ENCODE measurements at places on chromosomes 11 and 22. TPM values are rescaled to one million over a fixed set of nuclear protein-coding genes. Genes with fewer than 3 reads are reported as not detected.

DNA sequence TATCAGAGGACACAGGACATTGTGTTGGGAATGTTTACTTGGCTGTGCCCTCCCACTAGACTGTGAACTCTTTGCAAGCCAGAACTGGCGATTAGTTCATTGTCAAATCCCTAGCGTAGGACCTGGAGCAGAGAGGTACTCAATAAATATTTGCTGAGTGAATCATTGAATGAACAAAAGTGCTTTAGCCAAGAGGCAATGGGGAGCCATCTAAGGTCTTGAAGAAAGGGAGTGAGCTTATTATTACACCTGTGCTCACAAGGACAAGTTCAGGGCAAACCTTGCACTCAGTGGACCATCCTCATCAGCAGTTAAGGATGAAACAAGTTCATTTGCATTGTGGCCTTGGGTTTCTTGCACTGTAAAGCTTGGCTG lies 1.1 kb upstream of the RASSF10 start:
- no peak for DNase-seq

- no peak for DNase-seq
Observed at GRCh38 chr11:128476729-128477128, 110.6 kb downstream of the ETS1 start.

GRCh38 chr22:45553351-45554039 lies 50.8 kb downstream of the FBLN1 start:
- peak; percentile 79 for DNase-seq

GRCh38 chr11:113341388-113342165 lies 27.2 kb downstream of the TTC12 start:
- DNase-seq = no peak

Gene TEX12
- not detected for total RNA-seq

GRCh38 chr11:122348659-122349409 lies 232.8 kb upstream of the BLID start:
- DNase-seq = no peak

GRCh38 chr11:84234011-84234410 lies 947.8 kb upstream of the CCDC90B start:
- DNase-seq = no peak

- DNase-seq = no peak
Observed at GRCh38 chr22:39818094-39818493, 75.5 kb downstream of the ENTHD1 start.

DNA sequence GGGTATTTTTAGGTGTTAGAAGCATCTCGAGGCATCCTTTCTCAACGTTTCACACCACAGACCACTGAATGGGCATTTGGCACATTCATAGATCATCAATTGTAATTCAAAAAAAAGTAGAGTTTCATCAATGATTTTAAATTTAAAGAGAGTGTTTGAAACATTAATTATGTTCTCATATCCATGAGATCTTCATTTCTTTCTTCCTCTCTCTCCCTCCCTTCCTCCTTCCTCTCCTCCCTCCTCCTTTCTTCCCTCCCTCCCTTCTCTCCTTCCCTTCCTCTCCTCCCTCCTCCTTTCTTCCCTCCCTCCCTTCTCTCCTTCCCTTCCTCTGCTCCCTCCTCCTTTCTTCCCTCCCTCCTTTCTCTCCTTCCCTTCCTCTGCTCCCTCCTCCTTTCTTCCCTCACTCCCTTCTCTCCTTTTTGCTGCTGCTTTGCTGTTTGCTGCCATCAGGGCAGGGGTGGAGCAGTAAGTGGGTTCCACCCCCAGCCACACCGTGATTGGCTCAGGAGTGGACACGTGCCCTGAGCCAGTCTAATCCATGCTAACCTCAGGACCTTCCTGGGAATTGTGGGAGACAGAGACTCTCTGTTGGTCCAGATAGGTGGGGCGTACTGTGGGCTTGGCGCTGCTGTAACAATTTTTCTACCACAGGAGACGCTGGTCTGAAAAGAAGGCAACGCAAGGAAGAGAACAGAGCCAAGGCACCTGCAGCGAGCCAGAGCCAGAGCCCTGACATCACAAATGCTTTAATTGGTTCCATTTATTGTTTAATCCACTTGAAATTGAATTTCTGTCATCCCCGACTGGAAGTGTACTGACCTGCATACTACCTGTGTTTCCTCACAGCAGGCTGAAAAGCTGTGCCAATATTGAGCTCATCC lies 33.7 kb upstream of the APOBEC3A start:
- peak; percentile 87 for DNase-seq

DNA sequence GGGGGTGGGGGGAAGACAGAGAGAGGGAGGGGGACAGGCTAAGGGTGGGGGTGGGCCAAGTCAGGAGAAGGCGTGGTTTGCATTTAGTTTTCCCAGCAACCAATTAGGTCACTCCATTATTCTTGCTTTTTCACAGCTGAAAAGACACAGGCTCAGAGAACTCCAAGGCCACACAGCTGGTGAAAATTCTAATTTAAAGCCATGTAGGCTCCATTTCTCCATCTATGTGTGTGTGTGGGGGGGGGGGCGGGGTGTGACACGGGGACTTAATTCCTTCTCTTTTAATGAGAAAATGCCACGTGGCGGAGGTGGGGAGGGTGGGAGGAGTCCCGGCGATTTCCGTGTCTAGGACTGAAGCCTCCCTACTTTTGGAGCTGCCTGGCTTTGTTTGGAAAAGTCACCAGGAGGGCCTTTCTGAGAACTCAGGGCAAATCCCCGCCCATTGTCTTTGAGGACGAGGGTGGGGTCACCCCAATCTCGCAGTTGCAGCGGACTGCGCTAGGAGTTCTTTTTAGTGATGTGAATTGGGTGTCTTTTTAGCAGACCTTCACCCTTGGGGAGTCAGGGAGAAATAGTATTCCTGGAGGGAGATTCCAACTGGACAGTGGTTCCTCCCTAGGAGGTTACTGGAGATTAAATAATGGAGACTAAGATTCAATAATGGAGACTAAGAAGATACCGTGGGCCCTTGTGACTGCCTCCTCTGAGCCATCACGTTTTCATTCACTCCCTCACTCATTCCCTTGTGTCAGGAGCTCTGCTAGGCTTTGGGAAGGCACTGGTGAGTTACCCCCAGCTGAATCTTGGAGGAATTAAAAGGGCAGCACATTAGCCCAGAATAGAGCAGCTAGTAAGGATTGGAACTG lies 36.4 kb upstream of the PTPRJ start:
- DNase-seq = no peak

Gene SELENOM
- total RNA-seq = 167 TPM

DNA sequence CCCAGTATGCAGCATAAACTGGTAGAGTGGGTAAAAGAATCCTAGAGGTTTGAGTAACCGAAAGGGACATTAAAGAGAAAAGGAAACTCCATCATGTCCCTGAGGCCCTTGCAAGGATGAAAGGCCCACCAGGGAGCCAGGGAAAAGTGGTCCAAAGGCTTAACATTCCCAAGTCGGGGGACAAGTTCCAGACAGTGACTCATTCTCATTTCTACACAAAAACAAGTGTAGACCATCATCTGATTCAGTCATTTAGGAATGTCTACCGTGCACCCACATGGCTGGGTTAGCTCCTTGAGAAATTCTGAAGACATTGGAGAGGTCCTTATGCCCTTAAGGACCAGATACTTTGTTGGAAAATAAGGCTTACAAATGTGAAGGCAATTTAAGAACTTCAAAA lies 4.8 kb upstream of the NOX4 start:
- peak; percentile 53 for DNase-seq

DNA sequence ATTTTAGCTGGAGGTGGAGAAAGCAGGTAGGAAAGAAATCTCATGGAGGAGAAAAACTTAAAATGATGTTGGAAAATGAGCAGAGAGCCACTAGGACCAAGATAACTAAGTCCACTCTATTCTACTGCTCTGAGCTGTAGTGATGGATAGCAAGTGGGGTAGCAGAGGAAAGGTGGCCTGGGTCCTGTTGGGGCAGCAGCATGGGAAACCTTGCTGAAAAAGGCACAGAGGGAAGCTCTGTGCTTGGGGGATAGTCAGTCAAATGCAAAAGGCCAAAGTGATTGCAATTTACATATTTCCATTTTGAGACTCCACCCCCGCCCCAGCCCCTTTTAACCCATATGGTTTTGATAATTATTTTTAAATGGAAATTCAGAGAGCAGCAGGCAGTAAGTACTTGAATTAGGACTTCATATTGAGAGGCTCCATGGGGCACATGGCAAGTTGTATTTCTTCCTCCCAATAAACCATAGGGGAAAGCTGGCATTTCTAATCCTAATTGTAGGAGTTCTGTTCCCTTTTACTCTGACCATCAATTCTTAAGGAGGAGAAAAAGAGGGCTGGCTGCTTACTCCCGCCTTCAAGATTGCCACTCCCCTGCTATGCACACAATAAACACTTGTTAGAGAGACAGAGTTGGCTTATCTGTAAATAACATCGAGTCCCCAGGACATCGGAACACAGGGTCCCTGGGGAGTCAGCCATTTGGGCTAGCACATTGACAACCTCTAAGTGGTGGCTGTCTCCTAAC lies 1341.5 kb upstream of the TENM4 start:
- DNase-seq = no peak

- no peak for DNase-seq
Observed at GRCh38 chr11:57647960-57648800, 1.5 kb downstream of the YPEL4 start.

Gene EHF
- 0.17 TPM for total RNA-seq

- DNase-seq = no peak
Observed at GRCh38 chr11:117421476-117421875, 93.8 kb downstream of the CEP164 start.

Gene ST3GAL4
- 57.3 TPM for total RNA-seq

All from right cardiac atrium (tissue), 5 donors.